ENCODE measurements at places on chromosomes 4 and X.

GRCh38 chr4:124199755-124200154 lies 512.8 kb downstream of the ANKRD50 start:
- DNase-seq = no peak

DNA sequence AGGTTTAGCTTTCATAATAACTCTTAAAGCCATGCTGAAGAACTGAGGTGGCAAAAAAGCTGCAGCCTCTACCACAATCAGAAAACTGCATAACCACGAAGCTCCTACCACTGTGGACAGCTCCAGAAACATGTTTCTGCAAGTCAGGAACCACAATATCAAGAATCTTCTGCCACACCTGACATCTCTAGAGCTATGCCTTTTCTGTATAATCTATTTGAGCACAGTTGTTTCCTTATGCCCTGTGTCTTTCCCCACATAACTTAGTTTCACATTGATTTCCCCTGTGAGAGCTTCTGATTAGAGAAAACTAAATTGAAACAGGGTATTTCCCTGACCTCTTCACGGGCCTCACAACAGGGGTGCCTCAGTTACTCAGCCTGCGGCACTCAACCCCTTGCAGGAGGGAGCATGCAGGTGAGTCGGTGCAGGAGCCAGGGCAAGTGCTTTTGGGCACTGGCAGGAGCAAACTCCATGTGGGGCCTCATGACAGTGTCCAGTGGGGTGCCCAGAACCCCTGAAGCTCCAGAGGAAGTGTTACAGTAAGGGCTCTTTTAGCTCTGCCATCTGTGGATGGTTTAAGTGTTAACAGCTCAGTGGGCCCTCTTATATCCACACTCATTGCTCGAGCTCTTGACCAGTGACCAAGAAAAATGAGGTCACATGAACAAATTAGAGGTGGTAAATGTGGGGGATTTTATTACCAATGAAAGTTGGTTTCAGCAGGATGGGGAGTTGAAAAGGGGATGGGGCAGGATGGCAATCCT lies 132.8 kb upstream of the BMP3 start:
- no peak for DNase-seq

GRCh38 chr4:37471971-37472370 lies 214.2 kb downstream of the RELL1 start:
- DNase-seq = no peak

DNA sequence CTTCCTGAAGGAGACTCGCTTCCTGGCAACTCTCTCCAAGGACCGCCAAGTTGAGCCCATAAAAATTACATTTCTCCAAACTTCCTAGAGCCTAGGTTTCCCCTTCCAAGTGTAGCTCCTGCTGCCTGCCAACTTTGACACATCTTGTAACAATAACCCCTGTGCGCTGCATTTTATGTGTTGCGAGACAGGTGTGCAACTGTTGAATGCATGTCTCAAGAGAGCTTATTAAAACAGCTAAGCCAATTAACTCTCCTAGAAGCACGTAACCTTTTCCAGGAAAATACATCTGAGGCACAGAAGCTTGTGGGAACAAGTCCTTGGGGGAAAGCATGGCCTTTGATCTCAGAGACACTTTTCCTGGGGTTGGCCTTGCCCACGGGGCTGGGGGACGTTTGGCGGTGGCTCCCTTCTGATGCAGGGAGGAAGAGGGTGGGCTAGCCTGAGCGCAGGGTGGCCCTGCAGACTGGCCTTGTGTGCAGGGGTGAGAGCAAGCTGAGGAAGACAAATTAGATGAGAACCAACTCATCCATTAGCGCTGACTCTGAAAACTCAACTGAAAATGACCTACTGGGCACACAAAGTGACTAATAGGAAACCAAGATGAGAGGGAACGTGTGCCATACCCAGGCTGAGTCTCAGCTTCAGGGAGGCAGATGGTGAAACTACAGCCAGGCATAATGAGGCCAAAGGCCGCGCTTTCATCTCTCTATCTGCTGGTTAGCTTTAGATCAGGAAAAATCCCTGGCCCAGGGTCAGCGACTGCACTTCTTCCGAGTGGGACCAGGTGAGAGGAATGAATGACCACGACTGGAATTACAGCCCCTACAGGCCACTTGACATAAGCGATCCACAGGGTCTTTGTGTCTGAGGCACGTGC lies 75.3 kb downstream of the ENPP6 start:
- peak; percentile 5 for DNase-seq

DNA sequence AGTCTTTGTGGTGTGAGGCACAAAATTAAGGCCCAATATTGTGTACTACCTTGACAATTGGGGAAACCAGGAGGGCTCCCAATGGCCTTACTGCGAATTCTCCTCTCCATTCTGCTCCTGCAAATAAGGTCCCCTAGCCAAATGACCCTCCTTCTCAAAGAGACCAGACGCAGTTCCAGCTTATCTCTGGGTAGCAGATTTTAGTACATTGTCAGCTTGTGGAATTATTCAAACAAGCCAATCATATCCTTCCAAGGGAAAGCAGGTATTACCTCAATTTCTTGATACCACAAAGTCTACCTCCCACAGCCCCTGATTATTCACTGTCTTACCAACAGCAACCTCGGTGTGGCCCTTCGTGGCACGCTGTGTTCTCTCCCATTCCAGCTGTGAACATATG lies 7.8 kb upstream of the ZBTB33 start:
- no peak for DNase-seq

All from NCI-H2107 (cell line).